Activated T-helper 2 cell treated with anti-CD3 and anti-CD28 coated beads, Interferon-gamma antibody, Interleukin-2, Interleukin-4, amounts not matched to agents 10 μg/mL and 5 μg/mL and 100 μg/mL, durations not matched to agents 14 hours and 24 hours and 36 hours (primary cell): ENCODE measurements at places on chromosomes 7 and 10.

DNA sequence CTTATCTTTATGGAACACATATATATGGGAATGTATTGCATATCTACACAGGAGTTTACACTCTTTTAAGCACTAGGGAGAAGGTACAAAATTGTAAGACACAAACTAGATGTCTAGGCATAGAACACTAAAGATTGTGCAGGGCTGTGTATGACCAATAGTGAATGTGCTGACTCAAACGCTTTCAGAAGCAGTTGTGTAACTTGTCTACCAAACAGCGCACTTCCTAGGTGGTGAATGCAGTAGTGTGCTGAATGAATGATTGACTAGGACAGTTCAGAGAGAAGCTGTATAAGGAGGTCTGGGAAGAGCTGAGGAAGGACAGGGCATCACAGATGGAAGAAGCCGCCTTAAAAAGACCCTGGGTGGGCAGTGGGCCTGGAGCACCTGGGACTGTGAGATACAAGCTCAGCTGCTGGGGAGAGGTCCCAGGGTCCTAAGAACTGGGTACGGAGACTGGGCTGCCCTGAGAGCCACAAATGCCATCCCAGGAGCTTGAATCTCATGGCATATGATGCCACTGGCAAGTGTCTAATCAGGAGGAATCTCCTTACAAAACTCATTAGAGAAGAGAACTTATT, 14.2 kb downstream of the CLRN3 start:
- no peaks in the 10 kb centered on the region for H3K36me3 ChIP-seq
- H3K4me1 ChIP-seq = peaks cover 21% of the 10 kb centered on the region

DNA sequence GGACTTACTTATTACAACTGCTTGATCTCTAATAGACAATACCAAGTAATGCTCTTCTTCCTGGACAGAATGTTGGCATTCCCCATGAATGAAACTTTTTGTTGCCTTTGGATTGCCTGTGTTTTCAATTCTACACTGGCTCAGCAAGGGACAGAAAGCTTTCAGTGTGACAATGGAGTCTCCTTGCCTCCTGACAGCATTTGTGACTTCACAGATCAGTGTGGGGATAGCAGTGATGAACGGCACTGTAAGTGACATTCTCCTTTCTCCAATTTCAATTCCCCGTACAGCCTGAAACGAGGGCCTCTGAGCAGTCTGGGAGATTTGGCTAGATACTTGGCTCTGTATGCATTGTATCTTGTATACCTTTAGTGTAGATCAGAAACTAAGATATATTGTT, 290 bp downstream of the MALRD1 start:
- no peak overlapping the region for H3K27ac ChIP-seq
- H3K27me3 ChIP-seq = no peaks in the 10 kb centered on the region
- no peaks in the 10 kb centered on the region for H3K36me3 ChIP-seq

- no peak for DNase-seq
- no peaks in the 10 kb centered on the region for H3K27me3 ChIP-seq
- no peak overlapping the region for H3K4me3 ChIP-seq
- H3K4me1 ChIP-seq = peaks cover 54% of the 10 kb centered on the region
Observed at GRCh38 chr10:72243822-72244437, 27.9 kb upstream of the ASCC1 start.

GRCh38 chr10:14659626-14660196, 115.0 kb downstream of the FAM107B start:
- peak; percentile 59 for DNase-seq
- H3K4me3 ChIP-seq = peak overlapping the region; percentile 66
- H3K36me3 ChIP-seq = peaks cover 36% of the 10 kb centered on the region

GRCh38 chr7:117478836-117479224, 995 bp upstream of the CFTR start:
- no peak overlapping the region for H3K27ac ChIP-seq
- H3K4me1 ChIP-seq = peaks cover 11% of the 10 kb centered on the region
- DNase-seq = no peak
- no peak overlapping the region for H3K4me3 ChIP-seq
- no peaks in the 10 kb centered on the region for H3K36me3 ChIP-seq
